Retina (tissue), 1 donor: ENCODE measurements at places on chromosomes 6 and 20.
A peak's percentile ranks its signal among the peaks of the same experiment; 100 is the strongest.

DNA sequence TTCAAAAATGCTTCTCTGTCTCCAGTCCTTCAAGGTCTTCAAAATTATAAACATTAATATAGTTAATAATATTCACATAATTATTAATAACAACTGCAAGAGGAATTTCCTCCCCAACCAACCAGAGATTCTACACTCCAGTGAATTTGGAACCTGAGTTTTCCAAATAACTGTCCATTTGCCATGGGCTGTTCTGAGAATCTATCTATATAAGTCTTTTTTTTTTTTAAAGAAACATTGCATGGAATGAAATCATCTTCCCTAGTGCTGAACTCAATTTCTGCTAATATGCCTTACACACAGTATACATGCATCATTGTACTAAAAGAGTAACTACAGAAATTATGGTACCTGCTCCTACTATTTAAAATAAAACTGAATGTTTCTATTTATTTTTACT lies 113.9 kb downstream of the SLC22A3 start:
- DNase-seq = no peak

DNA sequence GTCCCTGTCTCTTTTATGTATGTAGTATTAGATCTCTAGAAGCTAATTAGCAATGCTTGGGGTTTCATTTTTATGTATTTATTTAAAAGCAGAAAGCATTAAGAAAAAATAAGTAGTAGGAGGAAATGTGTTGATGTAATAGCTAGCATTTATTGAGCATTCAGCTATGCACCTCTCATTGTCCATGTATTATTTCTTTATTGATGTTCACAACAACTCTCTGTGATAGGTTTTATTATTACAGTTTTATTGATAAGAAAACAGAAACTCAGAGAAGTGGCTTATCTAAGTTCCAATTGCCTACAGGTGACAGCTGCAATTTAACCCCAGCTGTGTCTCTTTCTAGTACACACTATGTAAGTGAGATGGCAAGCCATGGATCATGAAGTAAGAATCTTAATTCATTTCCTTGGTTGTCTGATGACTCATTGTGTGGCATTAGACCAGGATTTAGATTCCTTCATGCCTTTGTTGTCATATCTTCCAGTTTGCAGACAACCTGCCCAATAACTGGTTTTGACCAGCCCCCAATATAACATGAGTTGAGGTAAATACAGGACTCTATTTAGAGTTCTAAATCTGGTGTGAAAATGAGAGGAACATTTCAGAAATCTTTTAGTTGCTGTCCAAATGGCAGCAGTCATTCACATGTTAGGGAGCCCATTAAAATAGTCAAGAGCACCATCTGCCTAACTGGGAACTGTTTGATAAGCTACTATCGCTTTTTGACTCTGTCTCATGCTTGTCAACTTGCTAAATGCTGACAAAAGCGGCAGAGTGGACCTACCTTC lies 170.8 kb upstream of the PHACTR1 start:
- no peak for DNase-seq

DNA sequence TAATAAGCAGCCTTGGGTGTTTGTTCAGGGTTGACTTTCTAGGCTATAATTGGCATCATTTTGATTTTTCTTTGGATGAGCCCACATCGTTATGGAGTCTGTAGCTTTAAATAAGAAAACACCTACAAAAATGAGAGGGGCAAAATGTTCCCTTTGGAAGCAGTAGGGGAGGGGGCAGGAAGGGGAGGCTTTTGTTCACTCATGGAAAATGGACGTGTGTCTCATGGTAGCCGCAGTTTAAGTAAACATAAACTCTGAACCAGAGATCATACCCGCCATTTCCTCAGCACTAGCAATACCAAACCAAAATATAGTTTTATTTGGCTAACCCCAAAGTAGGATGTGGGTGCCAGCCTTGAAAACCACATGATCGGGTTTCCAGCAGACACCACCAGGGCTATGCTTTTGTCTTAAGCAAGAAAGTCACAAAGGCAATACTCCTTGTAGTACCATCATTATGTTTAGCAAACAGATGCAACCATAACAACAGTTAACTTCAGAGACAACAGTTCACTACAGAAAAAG lies 572.5 kb upstream of the JAG1 start:
- DNase-seq = no peak

DNA sequence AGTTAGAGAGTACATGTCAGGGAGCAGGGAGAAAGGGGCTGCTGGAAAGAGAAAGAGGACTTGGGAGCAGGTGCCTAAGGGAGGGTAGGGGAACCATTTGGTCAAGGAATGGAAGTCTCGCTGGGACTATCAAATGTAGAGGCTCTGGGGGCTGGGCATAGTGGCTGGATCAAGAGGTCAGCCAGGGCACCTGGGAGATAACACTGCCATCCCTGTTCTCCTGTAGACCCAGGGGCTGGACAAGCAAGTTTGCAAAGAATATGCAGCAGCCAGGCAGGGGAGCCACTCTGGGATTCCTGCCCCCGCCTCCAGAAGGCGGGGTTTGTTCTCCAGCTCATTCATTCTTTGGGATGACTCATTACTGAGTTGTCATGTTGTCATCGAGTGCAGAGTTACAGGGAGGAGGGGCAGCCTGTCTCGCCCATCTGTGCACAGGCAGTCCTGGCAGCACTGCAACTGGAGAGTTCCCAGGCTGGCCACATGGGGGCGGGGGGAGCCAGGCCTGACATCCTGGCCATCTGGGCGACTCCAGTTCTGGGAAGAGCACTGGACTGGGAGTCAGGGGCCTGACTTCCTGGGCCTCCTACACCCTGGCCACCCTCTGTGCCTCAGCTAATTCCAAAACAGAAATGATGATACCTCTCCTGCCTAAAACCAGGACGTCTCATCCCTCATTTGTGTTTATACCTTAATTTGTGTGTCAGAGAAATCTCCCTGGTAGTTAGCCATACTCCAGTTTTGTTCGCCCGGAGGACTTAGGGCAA lies 28.2 kb upstream of the ZFAND3 start:
- DNase-seq = peak; percentile 84

DNA sequence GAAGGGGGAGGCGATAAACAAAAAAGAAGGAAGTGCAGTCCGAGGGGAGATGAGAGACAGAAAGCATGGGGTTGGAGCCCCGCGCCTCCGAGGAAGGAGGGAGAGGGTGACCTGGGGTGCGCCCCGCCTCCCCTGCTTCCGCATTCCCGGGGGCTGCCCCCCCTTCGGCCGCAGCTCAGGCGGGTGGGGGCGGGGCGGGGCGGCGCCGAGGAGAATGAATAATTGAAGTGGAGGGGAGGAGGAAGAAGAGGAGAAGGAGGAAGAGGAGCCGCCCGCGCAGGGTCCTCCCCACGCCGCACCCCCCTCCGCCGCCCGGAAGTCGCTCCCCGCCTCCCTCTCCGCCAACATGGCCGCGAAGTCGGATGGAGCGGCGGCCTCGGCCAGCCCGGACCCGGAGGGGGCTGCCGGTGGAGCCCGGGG lies at the start of gene XKR7:
Gene XKR7, plus strand, starts transcription at position 322 of the 420 bp plus-strand sequence. Its CDS starts 25 bp downstream, at position 347.
- DNase-seq = no peak

DNA sequence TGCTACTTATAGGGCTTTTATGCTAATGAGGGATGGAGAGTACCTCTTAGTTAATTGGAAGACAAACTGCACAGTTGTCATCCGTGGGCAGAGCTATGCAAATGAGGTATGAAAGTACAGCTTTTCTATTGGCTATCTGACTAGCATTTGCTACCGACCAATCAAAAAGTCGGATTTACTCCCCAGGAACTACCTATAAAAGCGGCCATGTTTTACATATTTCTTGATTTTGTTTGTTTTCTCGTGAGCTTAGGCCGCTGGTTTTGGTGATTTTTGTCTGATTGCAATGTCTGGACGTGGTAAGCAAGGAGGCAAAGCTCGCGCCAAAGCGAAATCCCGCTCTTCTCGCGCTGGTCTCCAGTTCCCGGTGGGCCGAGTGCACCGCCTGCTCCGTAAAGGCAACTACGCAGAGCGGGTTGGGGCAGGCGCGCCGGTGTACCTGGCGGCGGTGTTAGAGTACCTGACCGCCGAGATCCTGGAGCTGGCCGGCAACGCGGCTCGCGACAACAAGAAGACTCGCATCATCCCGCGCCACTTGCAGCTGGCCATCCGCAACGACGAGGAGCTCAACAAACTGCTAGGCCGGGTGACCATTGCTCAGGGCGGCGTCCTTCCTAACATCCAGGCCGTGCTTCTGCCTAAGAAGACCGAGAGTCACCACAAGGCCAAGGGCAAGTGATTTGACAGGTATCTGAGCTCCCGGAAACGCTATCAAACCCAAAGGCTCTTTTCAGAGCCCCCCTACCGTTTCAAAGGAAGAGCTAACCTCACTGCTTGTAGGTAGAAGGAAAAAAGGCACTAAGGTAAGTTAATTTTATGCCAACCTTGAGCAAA lies 36.9 kb downstream of the HFE start:
- peak; percentile 95 for DNase-seq

DNA sequence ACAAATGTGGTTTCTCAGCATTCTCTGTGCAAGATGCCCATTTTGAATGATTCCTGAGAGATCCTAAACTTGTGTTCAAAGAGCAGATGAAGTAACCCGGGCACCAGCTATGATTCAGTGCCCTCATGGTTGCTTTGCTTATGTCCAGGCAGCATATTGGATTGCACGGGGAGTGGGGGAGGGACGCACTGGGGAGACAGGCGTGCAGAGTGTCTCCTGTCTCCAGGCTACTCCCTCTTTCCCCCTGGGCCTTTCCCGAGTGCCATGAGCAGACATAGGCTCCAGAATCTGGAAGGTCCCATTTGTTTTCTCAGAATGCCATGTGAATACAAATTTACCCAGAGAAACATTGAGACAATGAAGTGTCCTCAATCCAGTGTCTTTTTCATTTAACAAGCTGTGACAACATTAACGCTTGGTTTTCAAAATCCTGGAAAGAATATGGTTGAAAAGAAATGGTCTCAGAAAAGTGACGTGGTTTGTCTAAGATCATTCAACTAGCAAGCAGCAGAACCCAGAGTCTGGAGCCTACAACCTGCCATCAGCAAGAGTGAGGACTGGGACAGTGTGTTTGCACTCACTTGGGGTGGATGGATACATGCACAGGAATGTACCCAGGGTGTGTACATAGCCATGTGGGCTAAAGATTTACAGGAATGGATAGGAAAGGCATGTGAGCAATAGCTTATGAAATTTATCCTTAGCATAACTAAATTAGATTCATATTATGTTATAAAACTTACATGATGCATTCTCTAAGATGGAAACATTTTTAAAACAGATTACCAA lies 4.2 kb downstream of the SYNDIG1 start:
- DNase-seq = no peak

- DNase-seq = no peak
Observed at GRCh38 chr6:63561288-63561687, 11.0 kb upstream of the LOC128125822 start.

DNA sequence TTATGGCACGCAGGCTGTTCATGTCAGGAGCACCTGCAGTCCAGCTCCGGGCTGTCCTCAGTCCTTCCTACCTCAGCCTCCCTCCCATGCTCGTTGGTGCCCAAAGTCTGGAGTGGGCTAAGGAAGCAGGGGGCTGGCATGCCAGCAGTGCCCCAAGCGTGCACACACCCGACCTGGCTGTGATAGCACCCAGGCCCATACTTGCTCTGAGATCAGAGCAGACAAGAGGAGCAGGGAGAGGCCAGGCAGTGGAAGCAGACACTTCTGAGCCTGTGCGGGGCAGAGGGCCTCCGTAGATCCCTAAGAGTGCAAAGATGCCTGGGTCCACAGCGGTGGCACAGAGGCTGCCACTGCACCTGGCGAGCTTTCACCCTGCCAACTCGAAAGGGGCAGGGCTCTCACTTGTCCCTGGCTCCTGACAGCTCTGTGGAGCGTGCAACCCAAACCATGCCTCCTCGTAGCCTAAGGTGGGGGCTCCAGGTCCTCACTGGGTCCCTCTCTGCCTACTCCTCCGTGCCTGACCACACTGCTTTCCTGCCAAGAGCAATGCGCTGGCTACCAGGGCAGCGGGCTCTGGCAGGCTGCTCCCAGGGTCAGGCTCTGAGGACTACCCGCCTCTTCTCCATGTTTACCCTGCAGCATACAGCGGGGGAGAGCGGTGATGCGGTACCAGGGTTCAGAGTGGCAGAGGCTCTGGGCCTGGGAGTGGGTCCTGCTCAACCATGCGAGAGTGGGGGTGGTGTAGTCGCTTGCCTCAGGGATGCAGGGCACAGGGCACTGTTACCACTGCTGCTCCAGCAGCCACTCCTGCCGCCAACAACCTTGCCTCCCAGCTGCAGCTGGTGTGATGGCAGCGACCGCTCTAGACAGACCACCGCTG lies 59.5 kb downstream of the MANEA start:
- DNase-seq = no peak

DNA sequence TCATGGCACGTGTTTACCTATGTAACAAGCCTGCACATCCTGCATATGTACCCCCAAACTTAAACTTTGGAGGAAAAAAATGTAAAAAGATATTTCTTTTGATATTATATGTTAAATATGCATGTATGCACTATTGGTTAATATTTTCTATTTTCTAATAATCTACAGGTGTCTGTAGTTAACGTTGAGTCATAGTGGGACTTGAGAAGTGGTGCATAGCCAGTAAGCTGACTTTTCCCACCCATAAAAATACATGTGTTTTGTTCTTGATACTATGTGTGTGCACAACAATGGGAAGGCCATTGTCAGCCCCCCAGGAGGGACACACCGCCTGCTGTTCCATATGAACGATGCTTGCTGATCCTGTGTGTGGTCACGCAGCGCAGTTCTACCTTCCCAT lies 49.1 kb downstream of the FAM120B start:
- no peak for DNase-seq

GRCh38 chr6:89567630-89568390 lies 70.7 kb downstream of the LYRM2 start:
- no peak for DNase-seq
